GM06990 (cell line): ENCODE measurements at places on chromosomes 4 and X.

GRCh38 chr4:184115399-184115798 is 102.3 kb downstream of the ENPP6 start:
- DNase-seq: no peak

DNA sequence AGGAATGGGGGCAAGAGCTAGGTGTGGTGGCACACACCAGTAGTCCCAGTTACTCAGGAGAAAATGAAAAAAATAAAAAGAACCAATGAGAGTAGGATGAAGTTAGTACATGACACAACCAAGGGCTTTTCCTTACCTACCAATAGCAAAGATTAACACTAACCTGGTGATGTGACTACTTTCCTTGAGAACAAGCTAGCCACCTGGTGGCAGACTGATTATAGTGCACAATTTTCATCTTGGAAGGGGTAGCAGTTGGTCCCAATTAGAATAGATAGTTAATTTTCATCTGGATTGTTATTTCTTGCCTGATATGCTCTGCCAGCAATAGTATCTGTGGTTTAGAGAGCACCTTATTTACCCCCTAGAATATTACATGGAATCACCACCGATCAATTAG is 1216.8 kb upstream of the PABPC4L start:
- no peak for DNase-seq

- DNase-seq: no peak
Measured at GRCh38 chr4:55407119-55407518, 11.4 kb downstream of the TMEM165 start.

GRCh38 chr4:42268824-42269223 is 116.4 kb upstream of the BEND4 start:
- no peak for DNase-seq

DNA sequence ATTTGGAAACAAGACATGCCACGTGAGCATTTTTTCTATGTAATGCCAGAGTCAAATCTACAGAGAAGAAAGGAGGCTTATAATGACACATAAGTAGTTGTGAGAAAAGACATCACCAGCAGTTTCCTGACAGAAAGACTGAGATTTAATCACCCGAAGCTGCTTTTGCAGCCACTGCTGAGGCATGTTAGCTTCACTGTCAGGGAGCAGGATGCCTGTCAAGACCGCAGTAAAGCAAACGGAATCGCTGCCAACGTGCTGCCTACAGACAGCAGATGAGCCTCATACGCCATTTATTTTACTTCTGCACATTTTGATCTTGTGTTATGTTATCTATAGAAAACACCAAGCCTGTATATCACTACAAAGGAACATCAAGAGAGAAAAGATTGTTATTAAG is 68.7 kb upstream of the NDST3 start:
- no peak for DNase-seq

DNA sequence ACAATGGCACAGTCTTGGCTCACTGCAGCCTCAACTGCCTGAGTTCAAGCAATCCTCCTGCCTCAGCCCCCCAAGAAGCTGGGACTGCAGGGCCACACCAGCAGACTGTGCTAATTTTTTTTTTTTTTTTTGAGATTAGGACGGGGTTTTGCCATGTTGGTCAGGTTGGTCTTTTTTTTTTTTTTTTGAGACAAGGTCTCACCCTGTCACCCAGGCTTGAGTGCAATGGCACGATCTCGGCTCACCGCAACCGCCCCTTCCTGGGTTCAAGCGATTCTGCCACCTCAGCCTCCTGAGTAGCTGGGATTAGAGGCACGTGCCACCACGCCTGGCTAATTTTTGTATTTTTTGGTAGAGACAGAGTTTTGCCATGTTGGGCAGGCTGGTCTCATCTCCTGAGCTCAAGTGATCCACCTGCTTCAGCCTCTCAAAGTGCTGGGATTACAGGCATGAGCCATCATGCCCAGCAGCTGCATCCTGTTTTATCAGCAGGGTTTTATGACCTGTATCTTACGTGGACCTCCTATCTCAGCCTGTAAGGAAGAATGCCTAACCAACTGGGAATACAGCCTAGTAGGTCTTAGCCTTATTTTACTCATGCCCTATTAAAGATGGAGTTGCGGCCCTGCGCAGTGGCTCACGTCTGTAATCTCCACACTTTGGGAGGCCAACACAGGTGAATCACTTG is 13.2 kb upstream of the MRPL1 start:
- no peak for DNase-seq

DNA sequence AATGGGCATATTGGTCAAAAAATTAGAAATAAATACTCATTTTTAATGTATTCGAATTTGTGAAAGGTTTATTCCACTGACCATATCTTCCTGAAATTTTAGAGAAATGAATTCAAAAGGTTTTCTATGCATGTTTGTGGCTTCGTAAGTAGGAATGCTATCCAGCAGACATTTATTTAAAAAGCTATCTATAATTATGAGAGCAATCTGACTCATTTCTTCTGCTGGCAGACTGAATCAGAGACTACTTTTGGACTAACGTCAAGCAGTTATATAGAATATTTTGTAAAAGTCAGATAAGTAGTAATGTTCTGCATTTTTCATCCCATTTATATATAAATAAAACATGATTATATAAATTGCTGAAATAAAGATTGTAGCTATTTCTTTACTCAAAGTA is 125.0 kb downstream of the SPCS3 start:
- no peak for DNase-seq
